ENCODE measurements at places on chromosomes 5 and 9. TPM values are rescaled to one million over a fixed set of nuclear protein-coding genes. Genes with fewer than 3 reads are reported as not detected.

GRCh38 chr9:82456642-82457041, 468.1 kb downstream of the SPATA31D1 start:
- no peak for DNase-seq

- DNase-seq = no peak
These were observed 293.1 kb downstream of the PSAT1 start for GRCh38 chr9:78590068-78590467.

DNA sequence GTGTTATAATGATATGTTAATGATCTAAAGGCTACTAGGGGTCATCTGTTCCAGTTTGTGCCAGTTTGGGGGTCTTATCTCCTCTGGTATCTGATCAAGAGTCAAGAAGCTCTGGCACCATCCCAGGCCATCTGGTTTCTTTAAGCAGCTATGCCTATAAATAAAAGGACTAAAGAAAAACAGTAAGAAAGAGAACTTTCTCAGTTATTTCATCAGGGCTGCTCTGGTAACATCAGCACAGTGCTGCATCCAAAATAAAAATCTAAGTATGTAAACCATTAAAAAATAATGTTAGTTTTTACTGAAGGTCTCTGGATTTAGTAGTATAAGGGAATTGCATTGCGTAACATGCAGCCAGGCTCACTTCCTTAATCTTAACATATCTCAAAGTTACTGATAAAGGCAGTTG, 185.0 kb downstream of the NR2F1-AS1 start:
- no peak for DNase-seq

GRCh38 chr9:69806627-69807026, 14.0 kb upstream of the CFAP95 start:
- no peak for DNase-seq

- no peak for DNase-seq
These were observed 45.4 kb upstream of the LIFR start for GRCh38 chr5:38601863-38602298.

DNA sequence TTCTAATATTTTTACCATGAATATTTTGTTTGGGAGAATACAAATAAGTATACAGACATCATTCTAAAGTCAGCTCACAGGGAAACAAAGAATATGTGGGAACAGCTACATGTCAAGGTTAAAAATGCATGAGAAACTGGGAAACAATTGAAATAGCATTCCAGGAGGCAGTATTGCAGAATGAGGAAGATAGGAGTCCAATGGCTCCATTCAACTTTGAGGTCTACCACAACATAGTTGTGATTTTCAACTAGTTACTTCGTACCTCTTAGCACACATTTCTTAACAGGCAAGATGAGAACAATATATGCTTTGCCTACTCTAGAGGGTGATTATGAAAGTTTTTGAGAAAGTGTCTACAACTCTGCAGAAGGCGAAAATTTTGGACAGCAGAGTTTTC, 35.2 kb upstream of the CAST start:
- DNase-seq = no peak

DNA sequence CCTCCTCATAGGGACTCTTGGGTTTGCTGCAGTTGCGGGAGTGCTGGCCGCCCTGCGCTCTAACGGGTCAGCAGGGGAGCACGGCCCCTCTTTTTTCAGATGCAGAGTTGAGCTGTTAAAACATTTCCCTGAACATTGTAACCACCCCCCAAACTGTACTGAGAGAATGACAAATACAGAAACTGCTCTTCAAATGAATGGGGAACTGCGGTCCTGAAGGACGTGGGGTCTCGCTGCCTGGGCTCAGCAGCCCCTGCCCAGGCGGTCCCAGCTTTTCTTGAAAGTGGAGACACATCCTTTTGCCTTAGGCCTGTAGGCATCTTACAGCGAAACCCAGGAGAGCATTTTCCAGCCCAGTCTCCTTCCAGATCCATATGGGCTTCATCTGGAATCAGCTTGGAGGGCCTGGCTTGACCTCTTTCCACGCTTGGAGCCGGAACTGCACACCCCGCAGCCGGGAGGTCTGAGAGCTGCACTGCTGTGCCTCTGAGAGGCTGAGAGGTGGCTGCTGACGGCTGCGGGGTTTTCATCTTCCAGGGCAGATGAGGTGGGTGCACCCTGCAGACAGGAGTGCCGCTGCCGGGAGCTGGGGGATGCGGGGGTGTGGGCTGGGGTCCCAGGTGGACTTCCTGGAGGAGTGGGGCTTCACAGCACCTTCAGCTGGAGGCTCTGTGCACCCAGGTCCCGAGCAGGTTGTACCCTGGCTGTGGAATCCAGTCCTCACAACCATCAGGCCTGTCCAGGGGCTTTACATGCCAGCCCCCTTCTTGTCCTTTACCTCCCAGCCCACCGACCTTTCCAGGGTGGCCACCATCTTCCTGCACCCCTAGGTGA, 1.2 kb upstream of the AGPAT2 start:
- DNase-seq = peak; percentile 67

DNA sequence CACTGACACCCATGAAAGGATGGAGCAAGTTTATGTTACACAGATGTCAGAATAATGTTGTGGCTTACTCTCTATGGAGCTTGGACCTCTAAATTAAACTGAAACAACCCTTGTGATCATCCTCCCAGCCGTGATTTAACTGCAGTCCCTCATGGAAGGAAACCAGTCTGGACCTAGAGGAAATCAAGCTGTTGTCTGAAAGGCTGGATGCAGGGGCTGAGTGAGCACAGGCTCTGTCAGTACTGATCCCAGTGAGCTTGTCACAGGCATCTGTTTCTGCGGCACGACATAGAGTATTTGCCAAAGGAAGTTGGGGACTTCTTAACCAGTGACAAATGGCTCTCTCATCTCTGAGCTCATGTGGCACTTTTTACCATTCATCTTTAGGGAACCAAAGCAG, 282.9 kb upstream of the MAP3K1 start:
- DNase-seq = no peak

DNA sequence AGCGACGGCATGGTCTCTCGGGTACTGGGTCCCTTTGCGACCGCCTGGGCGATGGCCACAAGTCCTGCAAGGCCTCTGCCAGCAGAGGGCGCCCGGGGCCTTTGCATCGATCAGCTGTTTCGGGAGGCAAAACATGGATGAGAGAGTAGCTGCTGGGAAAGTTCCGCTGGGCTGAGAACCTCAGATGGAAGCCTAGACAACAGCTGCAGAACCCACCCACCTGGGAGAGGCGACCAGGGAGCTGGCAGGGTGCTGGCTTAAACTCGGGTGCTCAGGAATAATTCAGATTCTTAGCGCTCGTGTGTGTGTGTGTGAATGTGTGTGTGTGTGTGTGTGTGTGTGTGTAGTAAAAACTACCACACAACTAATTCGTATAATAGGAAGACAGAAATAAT, 50.0 kb downstream of the TRIM32 start:
- peak; percentile 88 for DNase-seq

DNA sequence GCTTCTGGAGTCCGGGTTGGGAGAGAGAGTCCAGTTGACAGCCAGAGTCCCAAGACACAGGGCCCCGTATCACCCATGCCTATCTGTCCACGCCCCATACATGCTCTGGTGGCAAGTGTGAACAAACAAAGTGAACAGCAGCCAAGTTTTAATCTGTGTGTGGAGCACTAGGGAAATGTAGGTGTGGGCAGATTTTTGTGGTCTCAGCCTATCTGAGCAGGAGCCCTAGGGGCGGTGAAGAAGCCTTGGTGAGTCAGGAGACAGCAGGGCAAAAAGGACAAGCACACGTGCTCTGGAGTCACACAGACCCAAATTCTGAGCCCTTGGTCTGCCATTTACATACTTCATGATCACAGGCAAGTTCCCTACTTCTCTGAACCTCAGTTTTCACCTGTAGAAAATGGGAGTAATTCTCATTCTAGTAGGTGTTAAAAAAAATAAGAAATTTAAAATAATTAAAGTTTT, 23.2 kb downstream of the EGR1 start:
- no peak for DNase-seq

- DNase-seq = no peak
These were observed 64.8 kb upstream of the ADCY2 start for GRCh38 chr5:7331131-7331530.

DNA sequence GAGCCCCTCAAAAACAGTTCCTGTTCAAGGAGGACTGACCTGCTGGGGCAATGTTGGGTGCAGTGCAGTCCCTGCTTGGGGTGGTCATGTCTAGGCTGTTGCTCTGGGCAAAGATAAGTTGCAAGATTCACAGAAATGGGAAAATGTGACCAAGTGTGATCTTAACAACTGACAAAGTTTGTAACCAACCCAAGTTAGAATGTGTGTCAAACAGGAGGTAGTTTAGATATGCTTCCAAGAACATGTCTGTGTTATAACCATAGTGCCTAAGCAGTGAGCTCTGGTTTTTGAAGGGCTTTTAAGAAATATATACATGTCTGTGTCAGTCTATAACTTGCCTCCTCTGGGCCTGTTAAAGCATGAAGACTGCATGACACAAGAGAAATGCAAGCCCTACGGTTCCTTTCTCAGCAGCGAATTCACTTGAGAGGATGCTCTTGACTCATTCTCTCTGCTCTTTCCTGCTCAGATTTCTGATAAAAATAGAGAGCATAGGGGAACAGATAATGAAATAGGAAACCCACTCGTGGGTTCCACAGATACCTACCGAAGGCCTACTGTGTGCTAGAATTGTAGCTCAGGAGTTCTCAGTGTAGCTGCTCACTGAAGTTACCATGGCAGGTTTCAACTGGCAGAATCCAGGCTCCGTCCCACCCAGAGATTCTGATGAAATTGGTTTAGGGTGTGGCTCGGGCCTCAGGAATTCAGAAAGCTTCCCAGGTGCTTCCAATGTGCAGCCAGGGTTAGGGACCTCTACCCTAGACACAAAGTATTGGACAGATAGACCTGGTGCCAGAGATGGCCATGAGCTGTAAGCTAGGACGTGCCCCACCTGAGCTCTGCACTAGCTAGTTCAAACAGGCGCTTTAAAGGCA, 52.4 kb downstream of the ARHGEF37 start:
- DNase-seq = no peak

- DNase-seq = no peak
These were observed 76.9 kb upstream of the HTR4 start for GRCh38 chr5:148730942-148731898.

GRCh38 chr5:10333154-10334006, 20.1 kb upstream of the MARCHF6 start:
- DNase-seq = peak; percentile 77

SYK gene
- total RNA-seq = 63.8 TPM

HAVCR2 gene
- 30.7 TPM for total RNA-seq

FOXD4L5 gene
- 0.41 TPM for total RNA-seq

DRD1 gene
- 0.58 TPM for total RNA-seq

SMIM33 gene
- total RNA-seq = not detected

AMBP gene
- total RNA-seq = 0.67 TPM

HMCN2 gene
- 7.8 TPM for total RNA-seq

PLPP7 gene
- 1.5 TPM for total RNA-seq

LIFR gene
- 151 TPM for total RNA-seq

PCDHB2 gene
- 3.8 TPM for total RNA-seq

PCDHA1 gene
- total RNA-seq = not detected

PCDHB15 gene
- total RNA-seq = 2.5 TPM

FAM153A gene
- 4.3 TPM for total RNA-seq

PIP5K1B gene
- total RNA-seq = 36.5 TPM

PAPPA gene
- total RNA-seq = 2.9 TPM

PCDHGA6 gene
- total RNA-seq = 3.9 TPM

PCDHA11 gene
- 0.38 TPM for total RNA-seq

GPR21 gene
- 3.3 TPM for total RNA-seq

IRX2 gene
- 56.4 TPM for total RNA-seq

Measured in upper lobe of right lung (tissue), 1 donor.